ENCODE measurements at places on chromosomes 5 and 9.

DNA sequence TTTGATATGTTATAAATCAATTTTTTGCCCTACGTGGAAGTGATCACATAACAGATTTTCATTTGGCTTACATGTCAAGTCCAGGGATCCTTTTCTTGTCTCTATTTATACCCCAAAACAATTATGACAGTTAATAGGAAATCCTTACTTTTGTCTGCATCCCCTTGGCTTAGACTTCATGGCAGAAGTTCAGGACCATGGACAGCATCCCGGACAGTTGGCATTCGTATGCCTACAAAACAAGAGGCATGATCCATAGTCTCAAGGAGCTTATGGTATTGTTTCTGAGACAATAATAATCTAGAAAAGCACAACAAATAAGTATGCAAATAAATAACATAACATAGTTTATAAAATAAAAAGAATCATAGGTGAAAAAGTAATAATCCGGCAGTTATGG is 214.3 kb upstream of the GRIA1 start:
- peak; percentile 59 for DNase-seq

DNA sequence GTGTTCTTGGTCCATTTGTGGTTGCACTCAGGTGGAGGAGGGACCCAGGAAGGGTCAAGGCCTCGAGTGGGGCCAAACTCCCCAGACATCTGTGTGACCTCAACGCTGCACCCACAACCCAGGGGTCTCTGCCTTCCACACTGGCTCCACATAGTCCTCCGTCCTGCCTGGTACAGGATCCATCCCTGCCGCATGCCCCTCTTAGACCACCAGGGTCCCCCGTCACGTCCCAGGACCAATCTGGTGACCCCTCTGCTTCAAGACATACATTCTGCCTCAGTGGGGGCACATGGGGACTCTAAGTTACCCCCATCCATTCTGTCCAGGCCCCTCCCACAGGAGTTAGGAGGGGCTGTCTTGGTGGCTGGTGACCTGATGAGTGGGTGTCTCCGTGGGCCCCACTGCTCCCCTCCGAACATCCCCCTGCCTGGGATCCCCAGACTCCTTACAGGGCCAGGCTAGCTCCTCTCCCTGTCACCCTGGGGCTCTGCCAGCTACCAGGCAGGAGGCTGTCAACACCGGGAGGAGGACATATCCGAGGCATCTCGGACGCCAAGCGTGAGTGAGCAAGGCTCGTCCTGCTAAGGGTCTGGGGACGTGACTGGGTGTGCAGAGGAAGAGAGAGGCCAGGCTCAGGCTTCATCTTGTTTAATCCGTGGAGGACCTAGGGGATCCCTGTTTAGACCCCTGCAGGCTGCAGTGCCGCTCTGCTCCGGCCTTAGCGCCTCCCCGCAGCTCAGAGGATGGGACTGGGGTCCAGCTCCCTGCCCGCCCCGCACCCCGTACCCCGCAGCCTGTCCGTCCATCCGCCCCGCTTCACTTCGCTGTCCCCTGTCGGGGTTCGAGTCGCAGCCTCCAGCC is 32.3 kb downstream of the TSPAN17 start:
- DNase-seq: no peak

DNA sequence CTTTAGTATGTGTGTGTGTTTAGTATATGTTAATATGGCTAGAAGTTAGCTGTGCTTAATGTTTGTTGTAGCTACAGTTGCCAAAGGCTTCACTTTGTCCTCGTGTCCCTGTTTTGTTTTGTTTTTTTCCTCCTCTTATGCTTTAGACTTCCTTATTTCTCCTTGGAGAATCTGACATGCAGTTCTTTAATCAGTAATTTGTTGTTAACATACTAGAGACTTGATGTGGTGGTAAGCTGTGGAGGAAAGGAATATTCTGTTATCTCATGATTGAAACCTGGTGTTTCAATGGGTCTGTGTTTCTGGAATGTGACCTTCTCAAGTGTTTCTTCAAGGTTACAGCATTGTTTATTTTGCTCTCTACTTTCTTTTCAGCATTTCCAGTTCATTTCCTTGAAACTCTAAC is 515.6 kb upstream of the ST8SIA4 start:
- DNase-seq: no peak

DNA sequence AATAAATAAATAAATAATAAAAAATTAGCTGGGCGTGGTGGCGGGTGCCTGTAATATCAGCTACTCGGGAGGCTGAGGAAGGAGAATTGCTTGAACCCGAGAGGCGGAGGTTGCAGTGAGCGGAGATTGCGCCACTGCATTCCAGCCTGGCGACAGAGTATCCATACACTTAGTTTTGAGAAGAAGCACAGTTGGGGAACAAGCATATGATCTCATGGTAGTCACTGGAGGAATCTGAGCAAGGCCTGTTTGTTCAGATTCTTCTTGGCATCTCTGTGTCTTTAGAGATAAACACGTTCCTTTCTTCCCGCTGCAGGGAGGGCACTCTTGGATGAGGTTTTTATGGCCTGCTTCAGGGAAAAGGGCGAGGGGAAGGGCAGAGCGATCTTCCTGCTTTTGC is 15.6 kb upstream of the DENND1A start:
- no peak for DNase-seq

DNA sequence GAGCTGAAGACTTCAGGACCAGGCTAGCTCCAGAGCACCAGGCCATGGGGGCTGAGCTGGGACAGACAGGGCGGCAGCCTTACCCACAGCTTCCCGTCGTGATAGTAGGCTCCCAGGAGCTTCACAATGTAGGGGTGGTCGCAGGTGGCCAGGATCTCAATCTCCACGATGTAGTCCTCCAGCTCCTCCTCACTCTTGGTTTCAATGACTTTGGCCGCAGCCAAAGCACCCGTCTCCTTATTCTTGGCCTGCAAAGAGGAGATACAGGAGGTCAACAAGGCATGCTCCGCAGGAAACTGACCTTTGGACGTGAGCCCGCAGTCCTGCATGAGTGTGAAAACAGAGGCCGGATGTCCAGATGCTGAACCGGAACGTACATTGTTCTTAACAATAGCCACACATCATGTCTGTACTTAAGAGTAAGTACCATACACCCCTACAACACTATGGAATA is 31.5 kb downstream of the STK10 start:
- no peak for DNase-seq

DNA sequence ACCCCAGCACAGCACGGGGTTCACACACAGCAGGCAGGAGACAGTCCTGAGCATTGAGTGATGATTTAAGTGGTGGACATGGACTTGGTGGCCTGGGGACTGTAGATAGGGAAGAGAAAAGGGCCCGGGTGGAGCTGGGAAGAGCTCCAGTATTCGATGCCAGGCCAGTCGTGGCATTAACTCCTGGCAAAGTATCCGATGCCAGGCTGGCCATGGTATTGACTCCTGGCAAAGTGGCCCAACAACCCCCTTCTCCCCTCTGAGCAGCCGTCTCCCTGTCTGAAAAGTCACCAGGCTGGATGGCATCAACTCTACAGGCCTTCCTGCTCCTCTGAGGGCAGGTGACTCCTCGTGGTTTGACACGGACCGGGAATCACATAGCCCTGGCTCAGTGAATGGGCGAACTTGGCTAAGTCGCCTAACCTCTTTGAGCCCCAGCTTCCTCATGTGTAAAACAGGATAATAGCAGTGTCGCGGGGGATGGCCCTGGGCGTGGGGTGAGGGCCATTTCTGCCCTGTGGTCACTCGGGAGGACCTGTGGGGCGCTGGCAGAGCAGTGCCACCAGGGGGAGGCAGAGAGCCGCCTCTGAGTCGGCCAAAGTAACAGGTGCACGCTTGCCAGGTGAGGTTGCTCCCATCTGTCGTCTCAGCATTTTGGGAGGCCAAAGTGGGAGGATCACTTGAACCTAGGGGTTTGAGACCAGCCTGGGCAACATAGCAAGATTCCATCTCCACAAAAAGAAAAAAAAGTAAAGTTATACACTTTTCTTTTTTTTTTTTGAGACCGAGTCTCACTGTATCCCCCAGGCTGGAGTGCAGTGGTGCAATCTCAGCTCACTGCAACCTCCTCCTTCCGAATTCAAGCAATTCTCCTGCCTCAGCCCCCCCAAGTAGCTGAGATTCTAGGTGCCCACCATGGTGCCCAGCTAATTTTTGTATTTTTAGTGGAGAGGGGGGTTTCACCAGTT is 5.7 kb upstream of the SEC16A start:
- peak; percentile 21 for DNase-seq

- DNase-seq: no peak
Observed at GRCh38 chr5:131274326-131275063, 10.6 kb downstream of the CDC42SE2 start.

DNA sequence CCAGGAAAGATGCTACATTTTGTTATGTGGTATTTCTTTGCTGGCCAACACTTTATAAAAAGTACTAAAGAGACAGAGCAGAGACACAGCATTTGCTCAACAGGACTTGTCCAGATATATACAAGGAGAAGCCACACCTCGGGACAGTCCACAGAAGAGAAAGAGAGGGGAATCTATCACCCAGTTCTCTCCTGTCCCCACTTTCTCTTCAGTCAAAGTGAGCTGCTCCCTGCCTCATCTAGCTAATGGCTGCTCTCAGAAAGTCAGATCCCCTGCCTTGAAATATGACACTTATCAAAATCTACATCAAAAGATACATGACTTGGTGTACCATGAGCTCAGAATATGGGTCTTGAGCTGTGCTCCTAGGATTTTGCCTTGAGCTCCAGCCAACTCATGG is 86.7 kb upstream of the SPDL1 start:
- DNase-seq: no peak

GRCh38 chr5:14481349-14481748 is 100.2 kb upstream of the OTULINL start:
- DNase-seq: no peak

DNA sequence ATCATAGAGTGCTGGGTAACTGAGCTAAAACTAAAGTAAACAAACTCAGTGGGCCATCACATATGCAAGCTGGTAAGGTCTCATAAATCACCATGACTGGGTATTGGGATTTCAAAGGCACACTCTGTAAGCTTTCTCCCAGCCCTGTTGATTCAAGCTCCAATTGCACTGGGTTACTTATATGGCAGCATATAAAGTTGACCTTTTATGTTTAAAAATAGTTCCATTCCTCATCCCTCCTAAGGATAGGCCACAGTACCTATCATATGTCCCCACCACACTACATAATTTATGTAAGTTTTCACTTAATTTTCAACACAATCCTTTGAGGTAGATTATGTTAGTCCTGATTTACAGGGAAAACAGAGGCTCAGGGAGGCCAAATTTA is 438.4 kb downstream of the RAB3C start:
- DNase-seq: no peak

DNA sequence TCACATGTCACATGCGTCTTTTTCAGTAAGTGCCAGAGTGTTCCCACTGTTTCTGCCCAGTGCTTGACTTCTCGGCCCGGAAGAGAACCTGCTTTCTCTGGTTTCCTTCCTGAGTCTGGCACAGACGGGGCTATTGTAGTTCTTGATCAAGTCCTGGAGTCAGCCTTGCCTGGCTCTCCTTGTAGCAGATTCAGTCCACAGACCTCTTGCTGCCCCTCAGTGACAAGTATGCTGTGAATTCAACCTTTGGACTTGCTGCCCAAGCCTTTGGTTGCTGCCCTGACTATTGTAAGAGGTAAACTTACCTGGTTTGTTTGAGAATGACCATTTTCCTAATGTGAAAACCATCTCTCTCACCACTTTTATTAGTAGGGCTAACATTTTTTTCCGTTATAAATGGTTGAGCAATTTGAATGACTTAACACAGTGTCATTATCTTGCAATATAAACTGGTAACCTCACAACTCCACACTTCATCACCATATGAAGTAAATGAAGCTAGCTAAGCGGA is 24.7 kb downstream of the ZBTB34 start:
- DNase-seq: no peak

- DNase-seq: no peak
Observed at GRCh38 chr5:168291342-168291963, at the start of gene WWC1. Gene WWC1 (plus strand): TSS chr5:168291645. CDS start chr5:168292153, 508 bp downstream.

GRCh38 chr9:34744295-34745221 is 34.6 kb upstream of the CCL21 start:
- DNase-seq: peak; percentile 74

DNA sequence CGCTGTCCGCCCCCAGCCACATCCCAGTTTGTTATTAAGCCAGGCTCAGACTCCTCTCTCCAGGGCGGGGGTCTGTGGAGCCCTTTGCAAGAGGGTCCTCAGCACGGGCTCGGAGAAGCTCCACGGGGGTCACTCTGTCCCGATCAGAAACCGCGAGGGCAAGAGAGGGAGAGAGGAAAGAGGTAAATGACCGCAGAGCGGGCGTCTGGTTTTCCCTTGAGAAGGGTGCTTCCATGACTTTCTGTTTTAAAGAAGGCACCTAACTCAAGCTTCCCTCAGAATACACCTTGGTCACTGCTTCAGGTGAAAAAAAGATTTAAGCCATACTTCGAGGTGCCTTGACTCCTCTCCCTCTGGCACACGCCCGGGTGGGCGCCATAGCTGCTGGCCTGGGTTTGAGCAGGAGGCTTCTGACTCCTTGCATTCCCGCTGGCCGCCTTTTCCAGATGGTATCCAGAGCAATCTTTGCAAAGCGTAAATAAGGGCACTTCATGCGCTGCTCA is 5.8 kb upstream of the TERT start:
- DNase-seq: no peak

DNA sequence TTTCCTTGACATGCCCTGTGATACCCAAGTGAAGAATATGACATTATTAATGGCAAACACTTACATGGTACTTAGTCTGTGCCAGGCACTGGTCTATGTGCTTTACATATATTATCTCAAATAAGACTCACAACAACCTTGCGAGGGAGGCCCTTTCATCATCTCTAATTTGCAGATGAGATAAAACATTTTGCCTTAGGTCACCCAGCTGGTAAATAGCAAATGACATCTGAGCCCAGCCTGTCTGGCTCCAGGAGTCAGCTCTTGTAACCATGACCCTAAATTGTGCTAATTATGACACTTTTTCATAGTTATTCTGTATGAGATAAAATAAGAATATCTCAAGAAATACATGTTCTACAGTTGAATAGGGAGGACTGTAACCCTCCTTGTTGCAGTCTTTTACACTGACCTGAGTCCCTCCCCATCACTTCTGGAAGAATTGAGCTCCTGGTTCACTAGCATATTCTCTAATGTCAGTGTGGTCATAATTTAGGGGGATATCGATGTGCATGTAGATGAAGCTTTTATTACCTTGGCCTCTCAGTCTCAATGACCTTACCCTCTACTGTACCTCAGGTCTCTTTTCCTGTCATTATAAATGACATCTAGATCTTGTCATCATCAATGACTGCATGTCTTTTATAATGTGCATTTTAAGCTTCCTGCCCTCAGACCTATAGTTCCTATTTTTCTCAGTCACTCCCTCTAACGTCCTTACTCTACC is 126.1 kb upstream of the HAPLN1 start:
- DNase-seq: no peak

- no peak for DNase-seq
Observed at GRCh38 chr5:38453506-38453905, 102.9 kb downstream of the LIFR start.

DNA sequence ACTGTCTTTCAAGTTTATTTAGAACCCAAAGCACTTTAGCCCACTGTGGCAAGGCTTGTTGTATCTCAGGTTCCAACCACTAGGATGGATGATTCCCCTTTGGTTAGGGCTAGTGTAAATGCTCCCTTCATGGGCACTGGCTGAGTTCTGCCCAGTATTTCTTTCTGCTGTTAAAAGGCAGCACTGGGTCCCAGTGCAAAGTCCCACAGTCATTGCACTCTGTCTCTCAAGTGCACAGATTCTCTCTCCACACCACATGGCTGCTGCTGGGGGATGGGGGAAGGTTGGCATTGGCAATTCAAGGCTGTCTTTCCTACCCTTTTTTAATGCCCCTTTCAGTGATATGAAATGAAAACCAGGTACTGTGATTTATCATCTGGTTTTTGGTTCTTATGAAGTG is 7.2 kb upstream of the NPR3 start:
- DNase-seq: no peak

- no peak for DNase-seq
Observed at GRCh38 chr5:139131921-139132432, 66.2 kb downstream of the SIL1 start.

GRCh38 chr9:76394195-76394959 is at the start of gene RFK:
Gene RFK (minus strand): TSS chr9:76394426. CDS start chr9:76394171, 255 bp downstream.
- DNase-seq: peak; percentile 91
